ENCODE measurements at places on chromosomes 16 and 17. TPM values are rescaled to one million over a fixed set of nuclear protein-coding genes. Genes with fewer than 3 reads are reported as not detected.
A peak's percentile ranks its signal among the peaks of the same experiment; 100 is the strongest.

Gene RAMP2
- total RNA-seq: 0.27 TPM

DNA sequence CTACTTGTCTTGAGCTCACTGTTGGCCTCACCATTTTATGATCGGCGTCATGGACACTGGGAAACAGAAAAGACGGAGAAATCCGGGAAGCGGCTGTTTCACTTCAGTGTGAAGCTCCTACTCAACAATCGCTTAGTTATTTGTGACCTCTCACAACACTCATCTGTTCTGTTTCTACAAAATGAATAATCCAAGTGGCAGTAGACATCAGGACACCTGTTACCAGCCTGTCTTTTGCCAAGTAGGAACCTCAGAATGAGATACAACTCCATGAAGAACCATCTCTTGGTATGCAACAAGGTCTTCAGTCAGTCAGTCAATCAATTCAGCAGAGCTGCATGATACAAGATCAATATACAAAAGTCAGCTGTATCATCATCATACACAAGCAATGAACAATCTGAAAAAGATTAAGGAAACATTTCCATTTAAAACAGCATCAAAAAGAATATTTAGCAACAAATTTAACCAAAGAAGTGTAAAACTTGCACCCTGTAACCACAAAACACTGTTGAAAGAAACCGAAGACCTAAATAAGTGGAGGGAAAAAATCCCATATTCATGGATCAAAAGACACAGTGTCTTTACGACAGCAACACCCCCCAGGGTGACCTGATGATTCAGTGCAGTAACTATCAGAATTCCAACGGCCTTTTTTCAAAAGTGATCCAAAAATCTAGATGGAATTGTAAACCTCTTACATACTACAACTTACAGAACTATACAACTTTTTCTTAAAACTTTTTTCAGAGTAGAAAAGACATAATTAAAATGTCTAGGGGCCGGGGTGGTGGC is 63.4 kb downstream of the ANKRD11 start:
- no peak for DNase-seq

GRCh38 chr16:67641779-67642708 is 2.9 kb upstream of the CARMIL2 start:
- DNase-seq: peak; percentile 67

DNA sequence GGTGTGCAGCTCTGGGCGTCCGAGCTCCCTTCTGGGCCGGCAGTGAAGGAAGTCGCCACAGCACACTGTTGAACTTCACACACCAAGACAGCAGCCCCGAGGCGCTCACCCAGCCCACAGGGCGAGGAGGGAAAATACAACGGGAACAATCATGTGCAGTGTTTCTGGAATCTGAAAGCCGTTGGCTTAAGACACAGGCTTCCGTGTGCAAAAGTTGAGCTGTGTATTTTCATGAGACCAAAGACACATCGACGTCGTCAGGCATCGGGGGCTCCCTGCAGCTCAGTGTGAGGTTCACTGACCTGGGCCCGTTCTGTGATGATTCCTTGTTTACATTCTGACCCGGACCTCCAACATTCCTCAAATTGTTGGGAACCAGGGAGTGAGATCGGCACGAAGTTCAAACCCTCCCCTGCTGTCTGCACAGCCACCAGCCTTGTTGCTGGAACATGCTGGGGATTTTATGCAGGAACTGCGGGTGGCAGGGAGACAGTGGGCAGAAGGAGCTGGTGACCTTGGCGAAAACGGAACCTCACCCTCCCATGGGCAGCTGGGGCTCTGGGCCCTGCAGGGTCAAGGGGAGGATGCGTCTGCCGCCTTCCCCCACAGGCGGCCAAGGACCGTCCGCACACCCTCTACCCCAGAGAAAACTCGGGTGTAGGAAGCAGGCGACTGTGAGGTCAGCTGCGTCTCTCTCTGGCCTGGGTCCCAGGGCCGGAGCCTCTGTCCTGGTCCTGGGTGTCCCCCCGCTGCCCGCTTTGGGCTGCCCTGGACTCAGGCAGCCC is 72.2 kb downstream of the METRNL start:
- peak; percentile 12 for DNase-seq

Data from fibroblast of the aortic adventitia (primary cell).